CD4-positive, CD25-positive, alpha-beta regulatory T cell (primary cell): ENCODE measurements at places on chromosomes 4 and X. TPM values are rescaled to one million over a fixed set of nuclear protein-coding genes. Genes with fewer than 3 reads are reported as not detected.

GRCh38 chr4:116217781-116218180 is 867.6 kb downstream of the TRAM1L1 start:
- H3K27me3 ChIP-seq, result no peaks in the 10 kb centered on the region
- no peaks in the 10 kb centered on the region for H3K36me3 ChIP-seq
- no peak for DNase-seq
- H3K4me1 ChIP-seq, result no peaks in the 10 kb centered on the region
- no peak overlapping the region for H3K27ac ChIP-seq

DNA sequence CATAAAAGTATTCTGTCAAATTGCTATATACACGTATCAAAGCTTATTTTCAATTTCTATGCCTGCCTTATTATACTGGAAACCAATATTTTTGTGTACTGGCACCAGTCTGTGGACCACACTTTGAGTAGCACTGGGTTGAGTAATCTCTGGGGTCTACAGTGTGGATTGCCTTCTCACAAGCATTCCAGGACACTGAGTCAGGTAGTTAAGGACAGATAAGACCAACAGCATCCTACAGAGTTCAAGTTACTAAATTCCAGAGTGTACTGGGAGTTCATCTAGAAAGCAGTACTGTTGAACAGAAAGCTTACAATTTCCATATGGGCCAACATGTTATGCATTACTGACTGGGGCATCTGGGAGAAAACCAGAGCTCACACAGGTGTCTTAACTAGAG is 61.8 kb downstream of the VMA21 start:
- H3K27me3 ChIP-seq, result no peaks in the 10 kb centered on the region
- no peak overlapping the region for H3K4me3 ChIP-seq
- no peak overlapping the region for H3K27ac ChIP-seq
- DNase-seq, result no peak
- no peaks in the 10 kb centered on the region for H3K36me3 ChIP-seq

- peaks cover 7% of the 10 kb centered on the region for H3K36me3 ChIP-seq
- DNase-seq, result no peak
- peaks cover 51% of the 10 kb centered on the region for H3K4me1 ChIP-seq
- H3K4me3 ChIP-seq, result no peak overlapping the region
- H3K27ac ChIP-seq, result no peak overlapping the region
- H3K27me3 ChIP-seq, result no peaks in the 10 kb centered on the region
Observed at GRCh38 chr4:6196871-6197270, 3.5 kb downstream of the JAKMIP1 start.

DNA sequence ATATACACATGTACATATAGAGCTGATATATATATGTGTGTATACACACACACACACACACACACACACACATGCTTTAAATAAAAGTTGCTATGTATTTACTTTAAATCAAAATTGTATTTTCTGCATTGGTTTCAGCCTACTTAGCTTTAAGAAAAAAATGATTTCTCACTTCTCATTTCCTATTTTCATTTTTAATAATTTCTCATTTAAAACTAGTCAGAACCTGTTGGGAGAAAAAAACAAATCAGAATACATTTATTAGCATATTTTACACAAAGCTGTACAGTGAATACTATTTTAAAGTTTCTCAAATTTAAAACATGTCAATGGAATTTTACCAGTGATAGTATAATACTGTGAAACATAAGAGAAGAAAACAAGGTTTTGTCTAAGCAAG is 681.8 kb downstream of the CENPC start:
- no peak overlapping the region for H3K27ac ChIP-seq
- H3K27me3 ChIP-seq, result no peaks in the 10 kb centered on the region
- no peaks in the 10 kb centered on the region for H3K4me1 ChIP-seq
- no peak overlapping the region for H3K4me3 ChIP-seq

GRCh38 chr4:165765053-165765452 is 108.0 kb upstream of the TLL1 start:
- DNase-seq, result no peak
- H3K4me3 ChIP-seq, result no peak overlapping the region
- H3K4me1 ChIP-seq, result no peaks in the 10 kb centered on the region
- no peaks in the 10 kb centered on the region for H3K36me3 ChIP-seq
- no peaks in the 10 kb centered on the region for H3K27me3 ChIP-seq

FAM53A gene
- total RNA-seq, result 1.8 TPM

DNA sequence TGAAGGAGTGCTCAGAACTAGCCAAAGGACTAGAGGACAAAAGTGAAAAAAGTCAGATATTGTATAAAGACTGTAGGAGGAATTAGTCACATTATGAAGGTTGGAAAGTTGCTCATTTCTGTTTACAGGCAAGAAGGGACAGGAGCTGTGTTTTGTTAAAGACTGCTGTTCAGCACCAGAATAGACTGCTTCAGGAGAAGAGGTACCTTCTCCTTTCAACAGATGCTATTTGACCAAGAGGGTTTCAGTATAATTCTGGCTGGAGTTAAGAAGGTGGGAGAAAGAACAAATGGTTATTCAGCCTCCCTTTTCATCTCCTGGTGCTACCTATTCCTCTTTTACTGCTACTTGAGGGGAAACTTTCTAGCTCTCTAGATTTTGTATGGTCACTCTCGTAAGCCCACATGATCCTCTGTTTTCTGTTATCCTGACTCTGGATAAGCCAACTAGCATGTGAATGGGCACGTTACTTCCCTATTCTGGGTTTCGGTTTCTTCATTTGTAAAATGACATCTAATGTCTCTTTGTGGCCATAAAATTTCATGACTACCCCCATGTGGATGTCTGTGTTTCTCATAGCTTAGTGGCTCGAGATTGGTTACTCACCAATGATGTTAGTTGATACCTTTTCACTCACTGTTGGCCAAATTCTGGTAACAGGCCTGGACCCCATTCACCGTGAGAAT is 68.9 kb downstream of the SH2D1A start:
- no peaks in the 10 kb centered on the region for H3K4me1 ChIP-seq
- no peak overlapping the region for H3K27ac ChIP-seq
- H3K27me3 ChIP-seq, result no peaks in the 10 kb centered on the region

DNA sequence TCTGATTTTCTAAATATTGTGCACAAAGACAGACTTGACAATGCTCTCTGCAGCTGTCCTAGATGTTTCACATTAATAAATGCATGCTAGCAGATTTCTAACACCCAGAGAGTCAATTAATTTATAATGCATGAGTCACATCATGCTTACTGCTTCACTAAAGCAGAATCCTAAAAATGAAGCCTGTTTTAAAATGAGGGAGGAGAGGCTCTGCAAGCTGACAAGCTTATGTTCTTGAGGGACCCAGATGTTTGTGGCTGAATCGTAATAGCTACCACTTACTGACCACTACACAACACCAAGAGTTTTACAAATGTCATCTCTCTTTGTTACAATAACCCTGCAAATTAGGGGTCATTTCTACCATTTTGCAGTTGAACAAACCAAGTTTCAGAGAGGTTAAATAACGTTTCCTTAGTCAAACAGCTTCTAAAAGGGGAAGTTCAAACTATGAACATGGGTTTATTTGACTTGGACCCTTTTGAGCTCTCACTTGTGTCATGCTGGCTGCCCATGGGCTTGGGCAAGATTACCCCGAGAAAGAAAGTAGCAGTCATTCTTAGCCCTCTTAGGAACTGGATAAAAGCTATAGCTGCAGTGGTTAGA is 262.7 kb upstream of the ETNPPL start:
- no peaks in the 10 kb centered on the region for H3K4me1 ChIP-seq
- H3K36me3 ChIP-seq, result no peaks in the 10 kb centered on the region
- H3K4me3 ChIP-seq, result no peak overlapping the region
- no peak for DNase-seq
- H3K27me3 ChIP-seq, result no peaks in the 10 kb centered on the region
